ENCODE measurements at places on chromosomes 12 and 14. TPM values are rescaled to one million over a fixed set of nuclear protein-coding genes. Genes with fewer than 3 reads are reported as not detected.
A peak's percentile ranks its signal among the peaks of the same experiment; 100 is the strongest.

DNA sequence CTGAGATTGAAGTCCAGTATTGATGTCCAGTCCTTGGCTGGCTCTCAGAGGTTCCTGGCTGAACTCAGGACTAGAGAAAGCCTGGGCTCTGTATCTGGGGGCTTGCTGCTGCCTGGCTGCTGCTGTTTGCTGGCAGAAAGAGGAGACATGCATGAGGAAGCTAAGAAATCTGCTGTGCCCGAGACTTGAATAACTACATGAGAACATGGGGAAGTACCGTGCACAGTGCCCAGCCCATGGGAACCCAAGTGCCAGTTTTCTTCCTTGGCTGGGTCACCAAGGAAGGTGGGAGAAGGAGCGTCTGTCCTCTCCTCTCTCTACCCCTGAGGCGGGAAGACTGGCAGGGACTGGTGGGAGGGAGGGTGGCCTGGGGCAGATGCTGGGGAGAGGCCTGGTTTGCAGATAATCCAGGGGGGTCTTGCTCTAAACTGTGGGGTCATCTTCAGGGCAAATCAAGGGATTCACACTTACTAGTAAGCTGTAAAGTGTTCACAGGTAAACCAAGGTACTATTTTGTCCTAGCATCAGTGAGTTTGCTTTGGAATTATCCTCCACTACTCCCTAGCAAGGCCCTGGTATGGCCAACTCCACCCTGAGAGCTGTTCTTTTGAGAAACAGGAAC, 13.8 kb upstream of the ZFP36L1 start:
- DNase-seq: peak; percentile 46

DNA sequence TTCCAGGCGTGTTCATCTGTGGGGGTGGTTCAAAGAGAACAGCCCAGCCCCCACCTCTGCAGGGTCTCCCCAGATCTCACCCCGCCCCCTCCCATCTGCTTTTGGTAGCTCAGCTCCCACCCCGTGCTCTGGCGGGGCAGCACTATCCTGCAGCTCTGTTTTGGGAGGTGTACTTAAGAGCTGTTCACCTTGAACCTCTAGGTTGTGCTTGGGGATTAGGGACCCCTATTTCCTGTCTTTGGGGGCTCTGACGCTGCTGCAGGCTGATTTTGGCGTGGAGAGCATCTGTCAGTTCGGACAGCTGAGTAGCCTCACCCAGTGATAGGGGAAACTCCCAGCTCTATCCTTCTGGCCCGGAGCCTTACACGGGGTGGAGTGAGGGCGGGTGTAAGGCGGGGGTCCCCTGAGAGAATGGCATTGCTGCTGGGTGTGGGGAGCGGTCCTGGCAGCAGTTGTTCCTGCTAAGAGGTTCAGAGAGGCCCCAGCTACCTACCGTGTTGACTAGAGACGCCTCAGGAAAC, 765 bp downstream of the TMEM120B start:
- DNase-seq: peak; percentile 78

IAPP gene
- not detected for total RNA-seq

HCAR2 gene
- not detected for total RNA-seq

DNA sequence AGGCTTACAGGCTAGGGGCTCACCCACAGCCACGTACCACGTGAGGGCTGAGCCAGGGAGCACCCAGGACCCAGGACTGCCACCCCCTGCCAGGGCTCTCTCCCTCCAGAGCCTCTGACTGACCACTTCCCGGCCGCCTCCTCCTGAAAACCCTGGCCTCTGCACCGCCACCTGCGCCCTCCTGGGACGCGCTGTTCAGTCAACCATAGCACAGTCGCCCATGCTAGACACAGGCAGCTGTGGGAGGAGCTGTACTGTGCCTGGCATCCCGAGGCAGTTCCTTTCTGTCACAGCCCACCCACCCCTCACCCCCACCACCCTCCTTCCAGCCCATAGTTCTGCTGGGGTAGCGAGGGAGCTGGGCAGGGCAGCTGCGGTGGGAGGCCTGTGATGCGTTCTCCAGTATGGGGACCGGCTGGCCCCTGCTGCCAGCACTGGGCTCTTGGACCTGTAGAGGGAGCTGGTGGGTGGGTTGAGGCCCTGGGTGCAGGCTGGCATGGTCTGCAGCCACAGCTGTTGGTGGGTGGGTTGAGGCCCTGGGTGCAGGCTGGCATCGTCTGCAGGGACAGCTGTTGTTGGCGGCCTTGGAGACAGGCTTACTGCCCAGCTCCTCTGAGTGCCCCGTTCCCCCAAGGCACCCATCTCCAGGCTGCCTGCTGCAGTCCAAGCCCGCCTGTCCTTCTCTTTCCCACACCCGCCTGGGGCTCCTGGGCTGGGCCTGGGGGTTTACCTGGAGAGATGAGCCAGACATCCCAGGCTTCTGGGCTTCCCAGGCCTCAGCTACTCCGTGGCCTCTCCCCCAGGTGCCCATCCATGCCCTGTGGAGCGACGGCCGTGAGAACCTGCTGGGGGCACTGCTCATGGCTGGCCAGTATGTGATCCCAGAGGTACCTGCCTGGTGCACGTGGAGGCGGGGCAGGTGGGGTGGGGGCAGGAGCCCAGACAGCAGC, 11.5 kb downstream of the ASPG start:
- no peak for DNase-seq
